CD4-positive, alpha-beta T cell (primary cell): ENCODE measurements at places on chromosomes 7 and 10. TPM values are rescaled to one million over a fixed set of nuclear protein-coding genes. Genes with fewer than 3 reads are reported as not detected.

Gene PRLHR
- total RNA-seq, result not detected

Gene CCDC126
- total RNA-seq, result 8.3 TPM

Gene JAKMIP3
- total RNA-seq, result 0.28 TPM

Gene PCLO
- not detected for total RNA-seq

DNA sequence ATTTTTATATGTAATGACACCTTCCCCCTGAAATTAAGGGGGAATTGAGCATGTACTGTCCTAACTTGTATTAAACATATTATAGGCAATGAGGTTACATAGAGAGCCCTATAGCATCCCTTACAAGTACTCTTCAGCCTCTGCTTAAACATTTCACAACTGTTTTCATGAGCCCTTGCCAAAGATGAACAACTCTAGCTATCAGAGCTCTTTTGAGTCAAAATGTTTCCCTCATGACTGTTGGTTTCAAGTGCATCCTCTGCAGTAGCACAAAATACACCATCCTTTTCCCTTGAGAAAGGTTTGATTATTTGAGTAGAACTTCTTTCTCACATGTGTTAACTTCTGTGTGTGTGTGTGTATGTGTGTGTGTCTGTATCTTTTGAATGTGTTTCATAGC lies 1157.6 kb upstream of the CELF2 start:
- no peaks in the 10 kb centered on the region for H3K36me3 ChIP-seq
- H3K27ac ChIP-seq, result no peak overlapping the region
- H3K4me1 ChIP-seq, result no peaks in the 10 kb centered on the region
- no peaks in the 10 kb centered on the region for H3K27me3 ChIP-seq

DNA sequence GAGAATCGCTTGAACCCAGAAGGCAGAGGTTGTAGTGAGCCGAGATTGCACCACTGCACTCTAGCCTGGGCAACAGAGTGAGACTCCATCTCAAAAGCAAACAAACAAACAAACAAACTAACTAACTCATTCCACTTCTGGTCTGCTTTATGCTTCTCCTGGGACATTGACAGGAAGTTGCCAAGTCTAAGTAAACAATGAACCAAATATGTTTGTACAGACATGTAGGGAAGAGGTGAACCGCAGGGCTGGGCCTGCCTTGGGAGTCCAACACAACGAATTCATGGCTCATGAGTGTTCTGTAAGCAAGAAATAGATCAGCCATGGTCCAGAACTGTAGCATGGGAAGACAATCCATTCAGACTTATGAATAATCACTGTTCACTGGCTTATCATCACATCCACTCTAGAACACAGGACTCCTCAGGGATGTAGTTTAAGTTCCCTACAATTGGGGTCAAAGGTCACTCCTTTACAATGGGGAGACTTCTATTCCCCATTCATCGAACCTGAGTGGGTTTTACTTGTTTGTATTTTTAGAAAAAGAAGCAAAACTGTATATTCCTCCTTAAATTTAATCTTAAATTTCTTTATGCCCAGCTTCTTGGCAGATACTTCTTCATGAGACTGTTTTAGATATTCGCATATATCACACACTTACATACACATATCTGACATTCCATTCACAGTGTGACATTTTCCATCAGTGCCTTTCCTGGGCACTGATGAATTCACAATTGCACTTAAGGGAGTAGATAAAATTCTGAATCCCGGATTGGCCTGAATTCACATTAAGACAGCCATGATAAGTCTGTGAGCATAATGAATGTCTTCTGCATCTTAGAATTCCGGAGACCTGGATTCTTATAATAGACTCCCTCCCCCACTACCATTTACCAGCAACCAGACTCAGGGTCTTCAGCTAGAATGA lies 159.1 kb upstream of the EEPD1 start:
- H3K4me3 ChIP-seq, result no peak overlapping the region
- no peaks in the 10 kb centered on the region for H3K4me1 ChIP-seq
- H3K27me3 ChIP-seq, result no peaks in the 10 kb centered on the region
- DNase-seq, result no peak
- H3K27ac ChIP-seq, result no peak overlapping the region
- no peaks in the 10 kb centered on the region for H3K36me3 ChIP-seq

- H3K27ac ChIP-seq, result no peak overlapping the region
- no peak for DNase-seq
- no peaks in the 10 kb centered on the region for H3K4me1 ChIP-seq
- H3K27me3 ChIP-seq, result no peaks in the 10 kb centered on the region
- H3K36me3 ChIP-seq, result no peaks in the 10 kb centered on the region
Measured at GRCh38 chr7:33395340-33395739, 266.0 kb downstream of the BBS9 start.

DNA sequence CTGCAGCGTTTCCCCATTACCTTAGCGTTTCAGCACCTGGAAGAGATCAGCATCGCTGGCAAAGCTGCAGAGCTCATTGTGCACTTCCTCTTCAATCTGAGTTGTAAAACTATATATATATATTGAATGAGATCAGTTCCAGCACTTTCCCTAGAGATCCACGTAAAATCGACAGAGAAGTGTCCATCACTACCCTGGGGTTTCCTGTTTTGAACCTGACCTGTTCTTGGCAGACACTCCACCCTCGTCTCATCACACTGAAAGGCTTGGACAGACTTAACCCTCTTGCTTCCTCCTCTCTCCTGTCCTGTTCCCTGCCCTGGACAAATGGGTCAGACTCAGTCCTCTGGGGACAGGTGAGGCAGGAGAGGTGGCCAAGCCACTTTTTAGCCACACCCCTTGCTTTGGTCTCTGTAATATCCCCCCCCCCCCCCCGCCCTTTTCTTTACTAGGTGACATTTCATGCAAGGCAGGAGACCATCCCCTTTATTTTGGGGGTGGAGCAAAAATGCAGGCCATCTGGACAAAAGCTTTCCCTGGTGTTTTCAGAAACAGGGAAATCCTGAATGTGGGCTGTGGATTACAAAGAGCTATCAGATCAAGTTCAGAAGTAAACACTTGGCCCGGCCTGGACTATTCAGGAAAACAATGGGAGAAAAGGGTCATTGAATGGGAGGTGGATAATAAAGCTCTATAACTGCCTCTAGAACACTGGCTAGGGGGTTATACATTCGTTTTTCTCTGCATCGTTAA lies 83.7 kb upstream of the KDM7A start:
- no peak for DNase-seq
- no peak overlapping the region for H3K4me3 ChIP-seq
- H3K27me3 ChIP-seq, result no peaks in the 10 kb centered on the region
- H3K27ac ChIP-seq, result no peak overlapping the region

DNA sequence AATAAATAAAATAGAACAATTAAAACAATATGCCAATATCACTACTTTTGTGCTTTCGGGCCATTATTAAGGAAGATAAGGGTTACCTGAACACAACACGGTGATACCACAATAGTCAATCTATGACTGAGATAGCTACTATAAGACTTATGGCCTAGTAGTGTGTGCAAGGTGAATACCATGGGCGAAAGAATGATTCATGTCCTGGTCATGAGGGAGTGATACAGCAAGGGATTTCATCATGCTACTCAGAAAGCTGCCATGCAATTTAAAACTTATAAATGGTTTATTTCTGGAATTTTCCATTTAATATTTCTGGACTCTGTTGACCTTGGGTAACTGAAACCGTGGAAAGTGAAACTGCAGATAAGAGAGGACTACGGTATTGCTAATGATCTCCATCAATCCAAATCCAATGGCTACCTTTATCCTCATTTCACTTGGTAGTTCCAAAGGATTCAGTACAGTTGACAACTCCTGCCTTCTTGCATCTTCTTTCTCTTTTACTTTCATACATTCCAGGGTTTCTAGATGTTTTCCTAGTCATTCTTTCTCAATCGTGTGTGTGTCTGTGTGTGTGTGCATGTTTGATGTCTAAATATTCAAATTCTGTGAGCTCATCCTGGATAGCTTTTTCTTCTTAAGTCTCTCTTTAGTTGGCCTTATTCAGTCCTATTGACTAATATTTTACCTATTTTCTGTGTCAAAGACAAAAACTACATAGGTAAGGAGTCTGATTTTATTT lies 100.5 kb upstream of the MAGI2 start:
- H3K27me3 ChIP-seq, result no peaks in the 10 kb centered on the region
- H3K36me3 ChIP-seq, result no peaks in the 10 kb centered on the region
- H3K4me1 ChIP-seq, result no peaks in the 10 kb centered on the region
- no peak overlapping the region for H3K27ac ChIP-seq
- no peak for DNase-seq

- no peaks in the 10 kb centered on the region for H3K4me1 ChIP-seq
- no peaks in the 10 kb centered on the region for H3K36me3 ChIP-seq
- DNase-seq, result no peak
- no peak overlapping the region for H3K4me3 ChIP-seq
- peaks cover 18% of the 10 kb centered on the region for H3K27me3 ChIP-seq
- no peak overlapping the region for H3K27ac ChIP-seq
Measured at GRCh38 chr10:12974491-12975199, 26.9 kb downstream of the CCDC3 start.

DNA sequence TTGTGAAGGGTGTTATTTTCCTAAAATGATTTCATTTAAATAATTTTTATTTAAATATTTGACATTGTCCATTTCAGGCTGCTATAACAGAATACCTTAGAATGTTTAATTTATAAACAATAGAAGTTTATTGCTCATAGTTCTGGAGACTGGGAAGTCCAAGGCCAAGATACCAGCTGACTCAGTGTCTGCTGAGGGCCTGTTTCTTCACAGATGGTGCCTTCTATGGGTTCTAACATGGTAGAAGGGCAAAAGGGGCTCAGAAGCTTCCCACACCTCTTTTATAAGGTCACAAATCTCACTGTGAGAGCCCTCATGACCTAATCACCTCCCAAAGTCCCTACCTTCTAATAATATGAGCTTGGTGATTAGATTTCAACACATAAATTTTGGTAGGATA lies 50.7 kb downstream of the MTURN start:
- no peaks in the 10 kb centered on the region for H3K4me1 ChIP-seq
- no peak overlapping the region for H3K4me3 ChIP-seq
- no peaks in the 10 kb centered on the region for H3K27me3 ChIP-seq
- no peak for DNase-seq
- no peak overlapping the region for H3K27ac ChIP-seq

- H3K27ac ChIP-seq, result peak overlapping the region; percentile 66
- H3K27me3 ChIP-seq, result no peaks in the 10 kb centered on the region
- H3K4me1 ChIP-seq, result peaks cover 78% of the 10 kb centered on the region
- peaks cover 7% of the 10 kb centered on the region for H3K36me3 ChIP-seq
Measured at GRCh38 chr10:26479766-26480492, 41.8 kb downstream of the APBB1IP start.
